ENCODE measurements at places on chromosomes 2 and 18.

DNA sequence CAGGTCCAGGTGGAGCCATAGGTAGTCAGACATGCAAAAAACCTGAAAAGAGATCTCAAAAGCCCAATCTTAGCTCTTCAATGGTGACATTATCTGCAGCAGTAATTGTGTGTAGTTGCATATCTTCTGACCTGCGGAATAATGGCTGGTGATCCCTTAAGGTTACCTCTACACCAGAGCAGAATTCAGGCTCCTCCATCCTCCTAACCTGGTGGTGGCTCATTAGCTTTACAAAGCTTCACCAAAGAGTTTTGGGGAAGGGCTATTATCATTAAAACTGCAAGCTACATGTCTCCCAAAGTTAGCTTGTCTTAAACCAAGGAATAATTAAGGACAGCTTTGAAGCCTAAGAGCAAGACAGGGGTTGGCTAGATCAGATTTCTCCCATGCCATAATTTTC is 42.6 kb upstream of the CHST9 start:
- no peak for DNase-seq

DNA sequence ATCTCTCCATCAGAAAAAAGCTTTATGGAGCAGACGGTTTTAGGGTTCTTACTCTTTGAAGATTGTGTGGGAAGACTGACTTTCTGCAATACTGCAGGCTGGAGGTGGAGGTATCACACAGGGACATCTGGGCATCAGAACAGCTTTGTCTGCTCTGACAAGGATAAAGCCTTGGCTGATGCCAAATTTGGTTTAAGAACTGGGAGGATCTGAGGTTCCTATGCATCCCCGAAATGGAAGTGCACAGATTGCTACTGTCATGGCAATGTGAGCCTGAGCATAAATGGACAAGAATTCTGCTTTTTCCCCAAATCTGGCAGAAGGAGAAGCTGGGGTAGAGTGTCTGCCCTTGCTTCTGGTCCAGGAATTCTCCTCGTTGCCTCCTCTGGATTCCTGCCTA is 424.3 kb downstream of the SLC4A3 start:
- DNase-seq = no peak

GRCh38 chr2:45567288-45567963 is 43.6 kb downstream of the SRBD1 start:
- DNase-seq = no peak

DNA sequence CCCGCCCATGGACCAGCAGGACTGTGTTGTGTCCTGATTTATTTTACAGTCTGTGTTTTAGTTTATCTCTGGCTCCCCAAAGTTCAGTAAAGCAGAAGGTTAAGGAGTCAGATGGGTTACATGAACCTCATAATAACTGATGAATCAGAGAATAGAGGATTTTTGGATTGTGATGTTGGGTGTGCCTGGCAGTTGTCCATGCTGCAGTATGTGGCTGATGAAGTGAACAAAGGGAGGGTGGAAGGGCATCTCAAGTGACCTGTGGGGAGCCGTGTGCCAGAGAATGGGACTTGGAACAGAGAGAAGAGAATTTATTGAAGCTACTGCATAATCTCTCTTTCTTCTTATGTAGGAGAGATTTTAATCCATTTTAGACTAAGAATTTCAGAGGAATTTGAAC is 145.5 kb downstream of the MAP4K4 start:
- DNase-seq = no peak

GRCh38 chr2:669323-669722 is 7.9 kb downstream of the TMEM18 start:
- no peak for DNase-seq

DNA sequence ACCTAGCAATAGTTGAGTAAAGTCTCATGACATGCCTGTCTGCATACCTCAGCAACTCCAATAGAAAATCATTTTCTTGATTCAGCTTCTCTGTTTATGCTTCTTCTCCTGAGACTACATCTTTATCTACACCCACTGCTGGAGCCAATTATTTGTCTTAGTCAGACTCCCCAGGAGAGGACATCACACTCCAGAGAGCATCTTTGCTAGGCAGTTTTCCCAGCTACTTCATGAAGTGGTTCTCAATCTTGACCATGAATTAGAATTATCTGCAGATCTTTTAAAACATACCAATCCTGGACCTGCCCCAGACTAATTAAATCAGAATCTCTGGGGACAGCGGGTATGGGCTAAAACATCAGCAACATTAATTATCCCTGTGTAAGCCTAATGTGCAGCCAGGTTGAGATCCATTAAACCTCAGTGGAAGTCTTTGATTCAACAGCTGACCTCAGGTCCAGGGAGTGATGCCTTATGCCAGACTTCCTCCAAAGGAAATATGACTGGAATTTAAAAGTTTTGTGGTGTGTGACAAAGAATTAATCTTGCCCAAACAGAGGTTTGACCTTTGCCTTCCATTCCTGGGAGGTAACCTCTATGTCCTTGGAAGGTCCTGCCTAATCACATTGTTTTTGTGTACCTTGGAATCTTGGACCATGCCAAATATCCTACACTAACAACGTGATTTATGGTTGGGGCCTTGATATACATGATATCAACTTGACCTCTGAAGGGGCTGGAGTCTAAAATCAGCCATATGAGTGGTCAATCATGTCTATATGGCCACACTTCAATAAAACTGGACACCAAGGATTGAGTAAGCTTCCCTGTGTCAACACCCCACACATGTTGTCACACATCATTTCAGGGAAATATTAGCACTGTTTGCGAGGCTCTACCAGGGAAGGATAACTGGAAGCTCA is 99.3 kb upstream of the DNAJC10 start:
- DNase-seq = no peak
